ENCODE measurements at places on chromosomes 7 and 10. TPM values are rescaled to one million over a fixed set of nuclear protein-coding genes. Genes with fewer than 3 reads are reported as not detected.

DNA sequence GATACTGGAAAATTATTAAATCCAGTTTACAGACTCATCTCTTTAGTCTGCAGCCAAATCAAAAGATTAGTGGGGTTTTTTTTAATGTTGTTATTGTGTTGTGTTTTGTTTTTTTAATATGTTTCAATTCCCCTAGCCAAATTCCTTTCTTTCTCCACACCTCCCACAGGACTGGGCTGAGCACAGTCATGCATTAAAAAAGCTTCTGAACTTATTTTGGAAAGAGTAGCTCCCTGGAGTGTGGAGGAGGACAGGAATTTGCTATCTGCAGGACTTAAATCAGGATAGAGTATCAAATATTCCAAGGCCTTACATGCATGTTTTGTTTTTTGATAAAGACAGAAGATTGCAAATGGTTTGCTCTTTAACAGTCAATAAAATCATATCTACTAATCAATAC, 90.7 kb downstream of the GNAI1 start:
- no peak for DNase-seq

GRCh38 chr7:134941185-134941900, 45.0 kb upstream of the AGBL3 start:
- no peak for DNase-seq

GRCh38 chr10:71598621-71599055, 120.9 kb downstream of the C10orf105 start:
- peak; percentile 85 for DNase-seq

- DNase-seq, result no peak
These were observed 126.2 kb downstream of the MICU1 start for GRCh38 chr10:72499701-72500100.

- no peak for DNase-seq
These were observed 42.5 kb upstream of the LRGUK start for GRCh38 chr7:134084488-134085144.

DNA sequence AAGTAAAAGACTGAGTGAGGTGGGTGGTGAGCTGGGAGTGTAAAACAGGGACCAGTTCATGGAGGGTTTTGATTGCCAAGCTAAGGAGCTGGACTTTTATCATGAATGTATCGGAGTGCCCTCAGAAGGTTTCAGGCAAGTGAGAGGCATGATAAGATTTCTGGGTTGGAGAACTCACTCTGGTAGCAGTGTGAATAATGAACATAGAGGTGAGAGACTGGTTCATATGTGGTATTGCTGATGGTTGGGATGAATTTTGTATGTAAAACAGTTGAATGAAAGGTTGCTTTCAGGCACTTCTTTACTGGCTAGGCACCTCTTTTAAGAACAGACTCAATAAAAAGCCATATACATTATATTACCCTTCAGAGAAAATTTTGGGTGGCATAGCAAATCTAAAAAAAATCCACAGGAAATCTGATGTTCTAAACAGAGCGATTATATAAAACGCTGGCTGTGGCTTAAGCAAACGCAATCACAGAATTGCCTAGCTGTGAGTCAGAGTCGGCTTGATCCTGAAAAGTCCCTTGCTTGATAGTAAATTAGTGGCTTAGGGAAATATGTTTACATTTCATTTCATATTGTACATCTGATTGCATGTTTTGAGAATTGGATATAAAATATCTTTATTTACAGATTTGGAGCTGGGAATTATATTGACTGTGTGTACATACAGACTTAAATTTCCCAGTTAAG, 92.9 kb upstream of the HDAC9 start:
- no peak for DNase-seq

DNA sequence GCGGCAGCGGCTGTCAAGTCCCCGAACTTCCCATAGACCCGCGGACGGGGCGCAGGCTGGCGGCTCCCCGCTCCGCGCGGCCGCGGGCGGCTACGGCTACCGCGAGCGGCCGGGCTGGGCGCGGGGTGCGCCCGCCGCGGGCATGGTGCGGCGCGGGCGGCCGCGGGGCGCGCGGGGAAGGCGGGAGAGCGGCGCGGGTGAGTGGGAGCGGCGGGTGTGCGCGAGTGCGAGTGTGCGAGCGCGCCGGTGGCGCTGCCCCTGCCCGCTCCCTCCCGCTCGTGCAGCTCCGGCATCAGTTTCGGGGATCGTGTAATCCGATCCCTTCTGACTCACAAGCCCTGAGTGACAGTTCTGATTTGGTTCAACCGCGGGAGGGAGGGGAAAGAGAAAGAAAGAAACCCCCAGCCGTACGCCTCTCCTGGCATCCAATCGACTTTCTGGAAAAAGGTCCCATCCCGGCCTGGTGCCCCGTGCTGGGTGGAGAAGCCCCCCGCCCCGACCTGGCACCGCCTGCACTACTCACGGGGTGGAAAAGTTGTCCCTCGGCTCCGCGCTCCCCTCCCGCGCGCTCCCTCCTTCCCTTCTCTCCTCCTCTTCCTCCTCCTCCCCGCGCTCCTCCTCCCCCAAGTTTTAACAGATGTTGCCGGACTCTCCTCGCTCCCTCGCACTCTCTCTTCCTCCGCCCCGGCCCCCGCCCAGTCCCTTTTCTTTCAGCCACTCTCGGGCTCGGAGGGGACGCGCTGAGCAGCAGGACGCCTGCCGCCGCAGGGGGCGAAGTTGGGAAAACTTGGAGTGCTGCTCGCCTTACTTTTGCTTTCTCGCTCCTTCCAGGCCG, at the start of gene GLI3:
TSS of gene GLI3 (minus strand) at position 234 of the 835 bp plus-strand sequence. CDS start 13,956 bp downstream, outside the sequence.
- DNase-seq, result peak; percentile 90

DNA sequence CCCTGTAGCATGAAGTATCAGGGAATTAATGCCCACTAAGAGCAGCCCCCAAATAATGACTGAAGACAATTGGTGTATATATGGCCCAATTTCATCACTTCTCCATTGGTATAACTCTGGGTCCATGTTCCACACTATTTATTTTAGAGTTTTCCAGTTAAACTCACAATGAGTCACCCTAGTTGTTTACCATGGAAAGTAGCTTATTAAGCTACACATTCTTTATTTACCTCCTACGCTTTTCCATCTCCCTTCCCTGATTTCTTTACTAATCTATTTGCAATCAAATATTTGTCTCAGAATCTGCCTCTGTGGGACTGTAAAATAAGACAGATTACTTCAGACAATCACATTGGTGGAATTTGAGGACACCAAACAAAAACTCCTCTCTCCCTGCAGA, 655.6 kb downstream of the SORCS1 start:
- DNase-seq, result no peak

- DNase-seq, result no peak
These were observed 68.4 kb downstream of the ELFN1 start for GRCh38 chr7:1738511-1738910.

GRCh38 chr7:104934665-104935064, 79.3 kb upstream of the KMT2E start:
- DNase-seq, result no peak

- DNase-seq, result no peak
These were observed 19.8 kb downstream of the MMRN2 start for GRCh38 chr10:86937502-86938154.

DNA sequence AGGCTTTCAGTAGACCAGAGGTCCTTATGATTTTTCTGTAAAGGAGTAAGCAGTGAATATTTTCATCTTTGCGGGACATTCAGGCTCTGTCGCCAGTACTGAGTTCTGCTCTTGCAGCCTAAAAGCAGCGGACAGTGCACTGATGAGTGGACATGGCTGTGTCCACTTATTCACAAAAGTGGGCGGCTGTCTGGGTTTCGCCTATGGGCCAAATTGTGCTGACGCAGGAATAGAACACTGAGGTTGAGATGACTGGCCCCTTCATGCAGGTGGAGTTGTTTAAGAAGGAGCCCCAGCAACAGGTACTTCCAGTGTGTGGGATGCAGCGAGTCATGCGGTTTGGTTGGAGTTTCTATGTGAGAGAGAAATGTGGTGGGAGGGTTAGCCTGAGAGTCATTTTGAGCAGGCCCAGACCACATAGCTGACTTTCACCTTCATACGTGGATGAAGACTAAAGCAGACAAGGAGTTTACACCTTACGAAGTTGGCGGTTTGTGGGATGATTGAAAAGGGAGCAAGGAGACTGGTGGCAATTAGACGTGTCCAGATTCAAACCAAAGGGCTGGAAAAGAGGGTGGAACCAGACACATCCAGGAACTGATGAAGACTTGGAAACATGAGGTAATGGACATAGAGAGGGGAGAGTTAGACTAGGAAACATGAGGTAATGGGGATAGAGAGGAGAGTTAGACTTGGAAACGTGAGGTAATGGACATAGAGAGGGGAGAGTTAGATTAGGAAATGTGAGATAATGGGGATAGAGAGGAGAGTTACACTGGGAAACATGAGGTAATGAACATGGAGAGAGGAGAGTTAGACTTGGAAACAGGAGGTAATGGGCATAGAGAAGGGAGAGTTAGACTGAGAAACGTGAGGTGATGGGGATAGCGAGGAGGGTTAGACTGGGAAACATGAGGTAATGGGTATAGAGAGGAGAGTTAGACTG, 38.2 kb downstream of the WDR37 start:
- no peak for DNase-seq

DNA sequence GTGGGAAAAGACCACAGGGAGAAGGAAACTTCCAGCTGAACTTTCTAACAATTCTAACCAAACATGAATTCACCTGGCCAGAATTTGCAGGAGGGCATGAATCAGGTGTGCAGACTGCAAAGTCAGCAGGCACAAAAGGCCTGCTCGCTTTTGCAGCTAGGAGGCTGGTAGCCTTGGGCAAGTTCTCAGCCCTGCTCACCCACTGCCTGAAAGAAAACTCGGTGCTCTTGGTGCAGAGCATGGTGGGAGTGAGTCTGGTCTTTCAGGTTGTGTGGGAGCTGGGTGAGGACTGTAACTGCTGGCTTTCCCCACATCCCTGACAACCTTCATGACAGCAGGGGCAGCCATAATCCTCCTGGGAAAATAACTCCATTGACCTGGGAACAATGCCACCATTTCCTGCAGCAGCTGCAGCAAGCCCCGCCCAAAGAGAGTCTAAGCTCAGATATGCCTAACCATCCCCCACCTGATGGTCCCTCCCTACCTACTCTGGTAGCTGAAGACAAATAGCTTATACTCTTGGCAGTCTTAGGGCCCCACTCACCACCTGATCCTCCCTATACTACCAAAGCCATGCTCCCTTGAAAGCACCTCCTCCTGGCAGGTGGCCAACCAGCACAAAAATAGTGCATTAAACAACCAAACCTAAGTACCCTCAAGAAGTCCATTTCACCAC, 31.6 kb downstream of the ZNF117 start:
- DNase-seq, result no peak

DNA sequence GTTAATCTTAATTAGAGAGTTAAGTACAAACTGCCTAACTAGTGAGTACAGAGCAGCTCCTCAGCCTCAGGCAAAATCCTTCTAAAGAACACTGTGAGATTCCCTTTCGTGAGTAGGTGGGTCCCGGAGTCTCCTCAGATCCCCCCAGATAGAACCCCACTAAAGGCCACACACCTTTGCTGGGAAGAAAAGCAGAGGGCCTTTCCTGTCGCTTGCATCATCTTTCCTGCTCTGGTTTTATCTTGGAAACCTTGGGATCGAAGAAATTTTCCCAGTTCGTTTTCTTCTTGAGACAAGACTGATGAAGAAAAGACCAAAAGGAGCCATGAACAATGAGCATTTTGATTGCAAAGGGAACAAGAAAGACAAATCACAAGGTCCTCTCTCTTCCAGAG, 40.9 kb downstream of the ICA1 start:
- DNase-seq, result no peak

DNA sequence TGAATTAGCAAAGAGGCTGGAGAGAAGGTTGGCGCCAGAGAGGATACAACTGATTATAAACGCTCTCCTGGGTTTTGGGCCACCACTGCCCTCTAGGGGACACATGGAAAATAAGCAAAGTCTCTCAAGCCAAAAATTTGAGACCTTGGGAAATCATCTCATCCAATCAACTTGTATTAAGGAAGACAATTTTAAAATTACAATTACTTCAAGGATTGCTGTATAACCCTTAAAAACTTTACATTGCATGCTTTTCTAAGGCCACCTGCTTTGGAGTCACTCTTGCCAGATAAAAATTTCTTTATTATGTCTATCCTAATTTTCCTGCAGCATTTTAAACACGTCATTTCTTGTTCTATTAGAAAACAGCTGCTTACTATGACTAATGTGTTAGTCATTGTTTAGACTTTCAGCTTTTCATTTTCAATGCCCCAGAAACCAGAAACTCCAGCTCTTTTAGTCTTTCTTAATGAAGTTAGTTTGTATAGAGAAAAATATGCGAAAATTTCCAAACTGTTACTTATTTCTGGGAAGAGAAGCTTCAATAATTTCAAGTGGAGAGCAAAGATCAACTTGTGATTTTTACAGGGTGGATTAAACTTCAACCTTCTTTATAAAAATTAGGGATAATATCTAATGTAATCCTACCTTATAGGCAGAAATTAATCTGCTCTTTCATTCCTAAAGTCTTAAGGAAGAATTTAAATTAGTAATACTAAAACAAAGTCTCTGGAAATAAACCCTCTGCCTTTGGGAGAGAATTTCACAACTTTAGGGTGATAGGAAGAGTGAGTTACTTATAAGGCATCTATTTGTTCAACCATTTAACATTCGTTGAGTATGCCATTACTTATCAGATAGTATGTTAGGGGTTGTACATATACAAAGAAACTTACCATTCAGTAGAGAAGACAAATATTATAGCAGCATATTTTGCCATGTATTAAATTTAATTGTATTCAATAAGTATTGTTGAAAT, 20.6 kb upstream of the RHOBTB1 start:
- peak; percentile 70 for DNase-seq

GRCh38 chr10:46525824-46526681, 30.4 kb downstream of the GPRIN2 start:
- DNase-seq, result peak; percentile 21

- DNase-seq, result peak; percentile 36
These were observed 38.5 kb downstream of the BNIP3 start for GRCh38 chr10:131943021-131943814.

DNA sequence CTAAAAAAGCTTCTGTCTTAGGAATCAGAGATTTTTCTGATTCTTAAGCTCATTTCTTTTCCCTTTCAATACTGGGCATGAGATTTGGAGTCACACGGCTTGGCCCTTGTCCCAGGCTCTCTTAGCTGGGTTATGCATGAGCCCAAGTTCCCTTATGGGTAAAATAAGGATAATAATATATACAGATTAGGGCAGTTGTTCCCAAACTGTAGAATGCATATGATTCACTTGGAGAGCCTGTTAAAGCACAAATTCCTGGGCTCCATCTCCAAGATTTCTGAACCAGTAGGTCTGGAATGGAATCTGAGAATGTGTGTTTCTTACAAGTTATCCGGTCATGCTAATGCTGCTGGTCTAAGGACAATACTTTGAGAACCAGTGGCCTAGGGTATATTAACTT, 154.0 kb downstream of the REEP3 start:
- no peak for DNase-seq

GRCh38 chr7:100467638-100468373, 3.7 kb upstream of the SPACDR start:
- DNase-seq, result no peak

GRCh38 chr10:84783386-84783785, 455.0 kb downstream of the CCSER2 start:
- no peak for DNase-seq

Gene NUTM2D
- 4.1 TPM for total RNA-seq

Gene OPN1SW
- not detected for total RNA-seq

Gene VPS37D
- 1.8 TPM for total RNA-seq

Gene NPFFR1
- total RNA-seq, result 0.03 TPM

Gene PTPRZ1
- total RNA-seq, result 2.2 TPM

Gene ABHD11
- total RNA-seq, result 11.2 TPM

Gene AKR1C8
- total RNA-seq, result 0.30 TPM

Gene COL13A1
- total RNA-seq, result 13.6 TPM

Gene SSC4D
- total RNA-seq, result 0.58 TPM

Gene SYT15
- 8.8 TPM for total RNA-seq

Gene C10orf62
- total RNA-seq, result 0.42 TPM
